ENCODE measurements at places on chromosomes 6 and 20.

DNA sequence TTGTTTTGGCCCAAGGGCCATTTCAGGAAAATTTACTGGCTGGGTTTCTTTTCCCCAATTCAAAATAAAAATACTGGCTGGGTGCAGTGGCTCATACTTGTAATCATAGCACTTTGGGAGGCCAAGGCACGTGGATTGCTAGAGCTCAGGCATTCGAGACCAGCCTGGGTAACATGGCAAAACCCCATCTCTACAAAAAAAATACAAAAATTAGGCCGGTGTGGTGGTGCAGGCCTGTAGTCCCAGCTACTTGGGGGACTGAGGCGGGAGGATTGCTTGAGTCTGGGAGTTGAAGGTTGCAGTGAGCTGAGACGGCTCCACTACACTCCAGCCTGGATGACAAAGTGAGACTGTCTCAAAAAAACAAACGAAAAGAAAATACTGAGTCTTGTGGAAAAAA, 60.0 kb downstream of the NINL start:
- no peak for DNase-seq

GRCh38 chr6:56241124-56241802, 6.1 kb downstream of the COL21A1 start:
- DNase-seq: no peak

- no peak for DNase-seq
Measured at GRCh38 chr6:1817033-1817761, 207.5 kb downstream of the FOXC1 start.

DNA sequence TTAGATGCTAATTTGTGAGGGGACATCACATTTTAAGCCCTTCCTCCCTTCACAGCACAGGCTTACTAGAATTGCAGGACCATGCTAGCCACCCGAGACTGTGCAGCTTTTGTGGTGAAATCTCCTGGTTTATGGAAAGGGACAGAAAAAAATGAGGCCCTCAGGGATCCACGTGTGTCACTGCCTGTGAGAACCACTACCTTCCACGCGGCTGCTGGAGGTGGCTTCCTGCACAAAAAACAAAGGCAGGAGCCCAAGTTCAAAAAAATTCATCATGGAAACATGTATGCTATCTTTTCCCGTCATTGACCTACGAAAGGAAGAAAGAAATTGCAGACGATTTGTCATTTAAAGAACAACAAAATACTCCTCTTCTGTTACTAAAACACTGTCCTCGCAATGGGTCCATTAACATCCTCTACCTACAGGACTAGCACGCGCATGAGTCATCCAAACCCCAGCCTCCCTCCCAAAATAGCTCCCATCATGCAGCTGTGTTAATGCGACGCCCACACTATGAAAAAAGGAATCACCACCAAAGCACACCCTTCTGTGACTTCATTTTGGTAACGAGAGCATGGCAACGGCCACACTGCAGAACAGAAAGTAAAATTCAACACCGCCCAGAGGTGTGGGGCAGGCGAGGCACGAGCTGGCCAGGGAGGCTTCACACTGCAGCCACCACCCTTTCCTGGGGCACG, 45.7 kb downstream of the RAMACL start:
- DNase-seq: no peak

DNA sequence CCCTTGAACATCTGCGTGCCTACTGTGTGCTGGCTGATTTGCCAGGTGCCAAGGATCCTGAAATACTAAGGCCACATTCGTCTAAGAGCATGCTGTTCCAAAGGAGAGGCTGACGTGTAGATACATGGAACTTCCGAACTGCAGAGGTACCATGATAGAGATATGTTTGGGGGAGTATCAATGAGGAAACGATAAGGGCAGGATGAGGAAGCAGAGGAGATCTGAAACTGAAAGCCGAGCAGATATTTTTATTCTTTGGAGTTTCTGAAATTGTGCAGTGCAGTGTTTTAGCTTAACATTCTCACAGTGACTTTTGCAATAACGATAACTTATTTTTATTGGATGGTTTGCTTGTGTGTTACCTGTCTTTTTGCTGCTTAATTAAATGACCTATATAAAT, 24.3 kb downstream of the BMP6 start:
- DNase-seq: no peak

DNA sequence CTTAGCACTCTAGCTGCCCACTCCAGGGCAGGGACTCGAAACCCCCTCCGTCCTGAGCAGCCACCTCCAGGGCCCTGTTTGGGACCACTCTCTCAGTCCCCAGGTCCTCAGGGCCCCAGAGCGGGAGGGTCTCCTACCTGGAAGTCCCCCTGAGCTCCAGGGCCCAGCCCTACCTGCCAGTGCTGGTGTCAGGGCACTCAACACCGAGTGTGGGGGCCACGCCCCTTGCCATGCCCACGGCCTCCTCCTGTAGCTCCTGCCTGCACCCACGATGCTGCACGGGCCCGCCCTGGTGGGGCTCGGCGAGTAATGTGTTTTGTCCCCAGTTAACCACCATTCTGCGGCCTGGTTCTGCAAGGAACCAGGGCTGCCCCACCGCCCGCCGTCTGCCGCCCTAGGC, 21.5 kb downstream of the SPDEF start:
- no peak for DNase-seq

DNA sequence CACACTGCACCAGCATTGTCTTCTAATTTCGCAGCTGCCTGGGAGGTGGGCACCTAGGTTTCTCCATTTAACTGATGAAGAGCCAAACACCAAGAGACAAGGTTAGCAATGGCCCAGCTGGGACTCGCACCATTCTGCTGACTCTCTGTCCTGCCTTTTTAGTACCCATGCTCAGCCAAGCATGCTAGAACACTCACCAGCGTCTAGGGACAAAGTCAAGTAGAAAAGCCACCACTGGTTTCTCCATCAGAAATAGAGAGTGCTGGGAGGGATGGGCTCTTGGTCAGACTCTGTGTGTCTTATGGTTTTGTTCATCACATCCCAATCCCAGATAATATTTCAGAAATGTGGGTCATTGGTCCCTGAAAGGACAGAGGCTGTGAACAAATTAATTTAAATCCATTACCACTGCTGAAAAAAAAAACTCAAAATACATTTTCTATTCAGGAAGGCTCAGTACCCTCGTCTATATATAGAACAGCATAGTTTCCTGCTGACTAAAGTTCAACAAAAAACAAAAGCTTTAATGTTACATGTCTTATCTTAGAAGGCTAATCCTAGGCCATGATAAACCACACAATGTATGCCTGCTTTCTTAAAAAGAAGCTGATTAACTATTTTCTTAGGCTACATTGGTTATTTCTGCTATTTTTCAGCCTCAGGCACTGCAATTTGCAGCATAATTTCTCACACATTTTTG, 111.0 kb downstream of the TBC1D7 start:
- DNase-seq: peak; percentile 4

Data from AG04449 (cell line).